Activated T-cell treated with anti-CD3 and anti-CD28 coated beads, Interleukin-2, amount 50 U/mL, for 72 hours (primary cell): ENCODE measurements at places on chromosomes 2 and 18. TPM values are rescaled to one million over a fixed set of nuclear protein-coding genes. Genes with fewer than 3 reads are reported as not detected.

DNA sequence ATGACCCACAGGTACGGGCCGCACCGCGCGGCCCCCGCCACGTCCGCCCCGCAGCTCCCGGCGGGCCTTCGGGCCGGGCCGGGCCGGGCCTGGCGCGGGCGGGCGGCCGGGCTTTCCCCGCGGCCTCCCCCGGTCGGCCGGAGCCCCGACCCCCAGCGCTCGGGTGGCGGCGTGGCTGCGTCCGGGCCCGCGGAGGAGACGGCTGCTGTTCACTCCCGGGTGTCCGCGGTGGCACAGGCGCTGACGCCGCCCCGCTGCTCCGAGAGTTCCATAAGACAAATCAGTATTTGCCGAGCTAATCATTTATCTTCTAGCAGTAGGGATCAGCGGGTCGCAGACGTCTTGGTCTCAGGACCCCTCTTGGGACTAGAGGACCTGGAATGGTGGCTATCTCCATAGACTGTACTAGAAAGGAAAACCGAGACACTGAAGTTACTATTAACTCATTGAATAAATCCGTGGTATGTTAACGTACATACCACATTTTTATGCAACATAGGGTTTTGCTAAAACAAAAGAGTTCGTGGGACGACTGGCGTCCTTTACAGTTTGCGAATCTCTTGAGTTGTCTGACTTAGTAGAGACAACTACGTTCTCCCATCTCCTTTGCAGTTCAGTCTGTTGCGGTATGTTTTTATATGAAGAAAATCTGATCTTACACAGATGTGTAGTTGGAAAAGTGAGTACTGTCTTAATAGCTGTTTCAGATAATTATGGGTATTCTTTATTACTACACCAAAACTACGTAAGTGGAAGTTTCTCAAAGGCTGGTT lies 500 bp downstream of the LIMS1 start:
- no peak for DNase-seq

DNA sequence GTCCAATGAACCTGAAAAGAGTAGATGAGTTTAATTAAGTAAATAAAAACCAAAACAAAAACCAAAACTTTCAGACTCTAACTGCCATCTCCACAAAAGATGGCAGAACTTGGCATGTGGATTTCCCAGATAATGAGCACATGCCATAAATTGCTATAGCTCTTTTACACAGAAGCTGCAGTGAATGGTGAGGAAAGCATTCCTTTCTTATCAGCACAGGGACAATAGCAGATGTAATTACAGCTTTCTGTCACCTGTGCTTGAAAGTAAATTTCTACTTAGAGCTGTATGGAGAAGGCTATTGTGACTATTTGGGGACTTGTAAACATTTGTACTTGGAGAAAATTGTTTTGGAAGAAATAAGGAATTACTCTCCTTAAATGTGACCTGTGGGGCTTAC lies 378.4 kb downstream of the RPRM start:
- DNase-seq, result no peak

CHRNA1 gene
- total RNA-seq, result not detected

ADCYAP1 gene
- total RNA-seq, result not detected

DNA sequence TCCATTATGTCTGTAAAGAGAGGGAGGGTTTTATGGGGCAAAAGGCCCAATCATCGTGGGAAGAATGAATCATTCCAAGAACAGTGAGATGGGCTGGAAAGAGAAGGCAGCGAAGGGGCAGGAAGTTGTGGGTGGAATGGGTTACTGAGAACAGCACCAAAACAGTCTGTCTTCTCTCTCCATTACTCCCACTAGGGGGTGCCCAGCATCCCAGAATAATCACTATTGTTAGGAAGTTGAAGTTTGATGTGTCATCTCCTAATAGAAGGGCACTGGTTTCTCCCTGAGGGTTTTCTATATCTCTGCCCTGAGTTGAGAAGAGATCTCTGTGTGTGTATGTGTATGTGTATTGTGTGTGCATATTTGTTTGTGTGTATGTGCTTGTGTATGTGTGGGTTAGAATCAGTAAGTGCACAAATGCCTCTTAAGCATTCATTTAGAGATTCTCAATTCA lies 76.6 kb upstream of the MAP4K3 start:
- peak; percentile 76 for DNase-seq
